ENCODE measurements at places on chromosomes 3 and 15.

DNA sequence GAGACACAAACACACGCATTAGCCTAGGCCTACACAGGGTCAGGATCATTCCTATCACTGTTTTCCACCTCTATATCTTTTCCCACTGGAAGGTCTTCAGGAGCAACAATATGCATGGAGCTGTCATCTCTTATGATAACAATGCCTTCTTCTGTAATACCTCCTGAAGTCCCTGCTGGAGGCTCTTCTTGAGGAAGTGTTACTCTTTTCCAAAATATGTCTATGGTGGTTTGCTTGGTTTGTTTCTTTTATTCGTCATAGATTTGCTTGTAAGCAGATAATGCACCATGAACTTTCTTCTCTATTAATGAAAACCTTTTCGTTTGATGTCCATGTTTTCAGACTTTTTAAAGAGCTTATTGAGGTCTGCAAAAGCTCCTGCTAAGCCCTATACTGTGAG, 109.3 kb downstream of the GMPS start:
- DNase-seq, result no peak

GRCh38 chr15:35321926-35322325, 224.0 kb downstream of the DPH6 start:
- no peak for DNase-seq

- DNase-seq, result no peak
Measured at GRCh38 chr3:29072611-29073010, 208.3 kb upstream of the RBMS3 start.

DNA sequence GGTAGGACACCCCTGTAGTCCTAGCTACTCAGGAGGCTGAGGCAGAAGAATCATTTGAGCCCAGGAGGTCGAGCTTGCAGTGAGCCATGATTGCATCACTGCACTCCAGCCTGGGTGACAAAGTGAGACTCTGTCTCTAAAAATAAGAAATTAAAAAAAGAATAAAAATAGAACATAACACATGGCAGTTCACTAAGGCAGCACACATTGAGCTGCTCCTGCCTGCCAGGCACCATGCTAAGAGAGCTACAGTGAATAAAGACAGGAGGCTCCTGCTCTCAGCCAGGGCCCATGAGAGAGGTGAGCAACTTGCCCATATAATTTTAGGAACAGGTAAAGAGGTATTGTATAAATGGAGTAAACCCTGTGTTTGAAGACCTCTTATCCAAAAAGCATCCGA, 54.3 kb downstream of the EBLN2 start:
- DNase-seq, result no peak

DNA sequence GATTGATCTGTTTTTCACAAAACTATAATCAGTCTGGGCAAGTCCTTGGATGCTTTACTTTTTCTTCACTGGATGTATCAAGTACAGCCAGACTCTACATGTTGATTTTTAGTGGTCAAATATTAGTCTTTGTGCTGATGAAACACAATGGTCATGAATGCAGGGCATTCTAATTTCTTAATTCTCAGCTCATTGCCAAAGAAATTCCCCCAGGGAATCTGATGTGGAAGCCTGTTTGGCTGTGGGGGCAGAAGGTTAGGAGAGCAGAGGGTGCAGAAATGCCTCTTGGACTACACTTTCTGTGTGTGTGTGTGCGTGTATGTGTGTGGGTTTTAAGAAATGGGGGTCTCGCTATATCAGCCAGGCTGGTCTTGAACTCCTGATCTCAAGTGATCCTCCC, 48.7 kb upstream of the HACD2 start:
- DNase-seq, result no peak

Data from right forelimb (tissue), 1 donor.